Left ventricle myocardium inferior (tissue), 1 donor: ENCODE measurements at places on chromosomes 11 and 22.

GRCh38 chr11:76792505-76793264 is 9.5 kb downstream of the TSKU start:
- no peak for DNase-seq

GRCh38 chr11:125770583-125770982 is 8.0 kb downstream of the PATE2 start:
- DNase-seq: no peak

- no peak for DNase-seq
Measured at GRCh38 chr11:14858404-14858803, 33.6 kb downstream of the CYP2R1 start.

- DNase-seq: no peak
Measured at GRCh38 chr11:132907651-132908413, 624.5 kb downstream of the OPCML start.
